A549 treated with Mapracorat at 1 μM for 4 hours (cell line): ENCODE measurements at places on chromosomes 5 and 9. TPM values are rescaled to one million over a fixed set of nuclear protein-coding genes. Genes with fewer than 3 reads are reported as not detected.

CCT5 gene
- 472 to 707 TPM (median 500 TPM) in 5 replicates for total RNA-seq

PCDHB1 gene
- not detected in 5 replicates for total RNA-seq

HTR1A gene
- not detected in 5 replicates for total RNA-seq

PCDHGA5 gene
- 0.09 to 0.17 TPM (median 0.14 TPM) in 5 replicates for total RNA-seq

ZNF618 gene
- total RNA-seq: 7.9 to 11.2 TPM (median 10.4 TPM) in 5 replicates
